ENCODE measurements at places on chromosomes 5 and 9.

DNA sequence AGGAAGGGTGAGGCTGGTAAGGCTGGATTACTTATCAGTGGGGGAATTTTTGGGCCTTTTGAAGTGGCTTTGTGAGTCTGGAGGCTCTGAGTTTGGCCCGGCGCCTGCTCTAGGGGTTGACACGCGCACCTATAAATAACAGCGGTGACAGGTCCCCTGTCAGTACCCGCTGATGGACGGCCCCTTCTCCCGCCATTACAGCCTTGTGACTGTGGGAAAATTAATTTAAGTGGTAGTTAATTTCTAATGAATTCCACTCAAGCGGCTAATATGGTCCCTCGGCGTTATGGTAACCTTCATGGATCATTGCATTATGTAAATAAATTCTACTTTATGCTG, 16.5 kb downstream of the MRPL36 start:
- no peak for DNase-seq

DNA sequence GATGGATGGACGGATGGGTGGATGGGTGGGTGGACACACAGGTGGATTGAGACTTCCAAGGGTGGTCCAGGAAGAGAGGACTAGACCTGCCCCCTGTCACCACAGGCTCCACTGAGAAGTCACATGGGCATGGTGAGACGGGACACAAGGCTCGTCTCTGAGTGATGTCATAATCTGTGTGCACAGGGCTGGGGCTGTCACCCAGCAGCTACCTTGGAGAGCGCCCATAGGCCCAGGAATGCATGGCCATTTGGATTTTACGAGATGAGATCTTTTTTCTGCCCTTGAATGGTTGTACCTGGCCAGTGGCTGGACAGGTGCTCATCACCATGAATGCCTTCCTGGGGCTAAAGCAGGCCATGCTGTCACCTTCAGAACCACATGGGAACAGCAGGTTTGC, 3.1 kb downstream of the OLFM1 start:
- DNase-seq: no peak

DNA sequence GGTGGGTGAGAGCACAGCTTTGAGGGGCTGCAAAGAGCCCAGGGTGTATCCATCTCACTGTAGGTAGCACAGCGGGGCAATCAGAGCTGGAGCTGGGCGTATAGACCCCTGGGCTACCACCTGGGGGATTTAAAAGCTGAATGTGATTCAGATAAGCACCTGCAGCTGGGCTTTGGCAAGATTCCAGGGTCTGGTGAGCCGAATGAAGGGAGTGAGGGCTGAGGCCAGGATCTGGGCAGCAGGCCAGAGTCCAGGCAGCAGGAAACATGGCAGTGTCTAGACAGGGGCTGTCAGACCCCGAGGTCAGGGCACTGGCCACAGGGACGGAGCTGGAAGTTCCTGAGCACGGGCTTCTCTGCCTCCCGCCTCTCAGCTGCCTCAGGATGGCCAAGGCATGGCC, 8.7 kb downstream of the ASS1 start:
- no peak for DNase-seq

DNA sequence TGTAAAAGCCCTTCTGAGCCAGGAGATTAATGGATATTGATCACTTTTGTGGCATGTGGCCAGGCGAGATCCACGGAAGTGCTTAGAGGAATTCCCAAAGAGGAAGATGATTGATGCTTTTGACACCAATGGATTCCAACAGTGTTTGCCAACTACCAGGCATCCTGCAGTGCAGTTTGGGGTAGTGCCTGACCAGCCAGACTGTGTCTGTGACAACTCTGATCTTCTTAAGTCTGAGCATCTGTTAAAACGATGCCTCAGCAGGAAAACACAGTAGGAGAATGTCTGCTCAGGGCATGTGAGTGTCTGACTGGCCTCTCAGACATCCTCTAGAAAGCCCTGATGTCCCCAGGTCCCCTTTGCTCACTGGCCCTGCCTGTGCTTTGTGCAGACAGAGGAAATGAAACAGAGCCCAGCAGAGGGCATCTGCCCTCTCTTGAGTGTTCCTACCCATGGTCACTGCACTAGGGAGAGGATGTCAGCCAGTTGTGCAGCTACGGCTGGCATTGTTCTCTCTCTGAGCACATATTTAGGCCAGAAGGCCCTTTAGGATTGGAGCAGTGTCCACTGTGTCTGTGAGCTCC, 57.0 kb downstream of the TRPC7 start:
- DNase-seq: peak; percentile 3

GRCh38 chr9:20048985-20049384, 260.1 kb upstream of the SLC24A2 start:
- DNase-seq: no peak

DNA sequence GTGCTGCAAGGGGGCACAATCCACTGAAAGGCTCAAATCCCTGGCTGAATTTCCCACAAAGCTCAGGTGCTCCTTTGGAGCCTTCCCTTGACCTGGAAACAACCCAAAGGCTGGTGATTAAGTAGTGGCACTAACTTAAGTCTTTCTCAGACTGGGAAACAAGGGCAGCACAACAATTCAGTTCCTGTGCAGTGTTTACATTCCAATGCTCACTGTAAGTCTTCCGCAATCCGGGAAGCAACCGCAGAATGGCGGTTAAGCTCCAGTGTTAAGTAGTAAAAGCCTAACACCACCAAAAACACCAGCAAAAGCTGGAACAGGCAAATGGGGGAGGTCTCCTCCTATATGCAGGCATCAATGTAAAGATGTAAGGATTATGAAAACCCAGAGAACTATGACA, 117.2 kb downstream of the TRPM3 start:
- peak; percentile 15 for DNase-seq

DNA sequence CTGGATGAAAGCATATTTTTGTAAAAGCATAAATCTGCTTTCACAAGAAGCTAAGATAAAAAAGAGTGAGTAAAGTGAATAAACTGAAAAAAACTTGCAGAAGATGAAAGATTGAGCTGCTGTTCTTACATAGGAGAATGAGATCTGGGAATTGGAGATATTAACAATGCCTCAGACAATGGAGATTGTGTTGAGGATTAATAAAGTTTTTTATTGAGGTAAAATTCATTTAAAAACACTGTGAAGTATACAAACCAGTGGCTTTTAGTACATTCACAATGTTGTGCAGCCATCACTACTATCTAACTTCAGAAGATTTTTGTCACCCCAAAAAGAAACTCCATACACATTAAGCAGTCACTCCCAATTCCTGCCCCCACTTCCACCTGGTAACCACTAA, 19.7 kb upstream of the UBLCP1 start:
- no peak for DNase-seq

GRCh38 chr5:171848006-171848405, 62.4 kb downstream of the SMIM23 start:
- no peak for DNase-seq

DNA sequence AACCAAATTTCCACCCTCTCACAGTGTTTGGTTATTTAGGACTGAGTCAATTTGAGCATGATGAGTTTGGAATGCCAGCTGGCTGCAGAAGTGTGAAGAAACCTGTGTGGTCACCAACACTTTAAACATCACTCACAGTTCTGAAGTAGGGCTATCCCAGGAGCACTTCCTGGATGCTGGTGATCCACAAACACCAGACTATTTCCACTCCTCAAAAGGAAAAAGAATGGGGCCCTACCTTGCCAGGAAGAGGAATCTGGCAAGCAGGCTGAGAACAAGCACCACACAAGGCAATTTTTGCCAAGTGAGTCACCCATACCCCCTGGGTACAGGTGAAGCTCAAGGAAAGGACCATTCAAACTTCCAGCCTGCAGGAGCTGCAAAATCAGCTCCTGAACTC, 294.2 kb upstream of the PTGER4 start:
- peak; percentile 81 for DNase-seq

- DNase-seq: no peak
These were observed 321.8 kb downstream of the PSAT1 start for GRCh38 chr9:78618735-78619134.

All from ELR (cell line).